ENCODE measurements at places on chromosomes 12 and 14.

DNA sequence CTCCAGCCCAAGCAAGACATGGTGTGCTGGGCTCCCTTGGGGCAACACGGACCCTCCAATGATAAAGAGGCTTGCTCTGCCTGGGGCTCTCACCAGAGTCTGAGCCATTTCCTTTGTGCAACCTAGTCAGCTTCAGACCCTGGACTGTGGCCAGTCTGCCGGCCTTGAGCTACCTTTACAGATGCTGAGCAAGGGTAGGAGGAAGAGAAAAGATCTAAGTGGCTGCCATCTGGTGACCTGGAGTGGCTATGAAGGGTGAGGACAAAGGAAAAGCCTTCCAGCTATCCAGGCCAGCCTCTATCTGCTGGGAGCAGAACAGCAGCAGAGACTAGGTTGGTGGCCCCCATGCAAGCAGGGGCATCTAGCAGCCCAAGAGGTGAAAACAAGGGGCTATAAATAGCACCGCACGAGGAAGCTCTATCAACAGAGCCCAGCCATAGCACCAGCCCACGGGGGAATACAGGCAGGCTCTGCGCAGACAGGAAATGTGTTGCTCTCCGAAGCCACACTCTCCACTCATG, 230.1 kb downstream of the FOXN3 start:
- no peak for DNase-seq

DNA sequence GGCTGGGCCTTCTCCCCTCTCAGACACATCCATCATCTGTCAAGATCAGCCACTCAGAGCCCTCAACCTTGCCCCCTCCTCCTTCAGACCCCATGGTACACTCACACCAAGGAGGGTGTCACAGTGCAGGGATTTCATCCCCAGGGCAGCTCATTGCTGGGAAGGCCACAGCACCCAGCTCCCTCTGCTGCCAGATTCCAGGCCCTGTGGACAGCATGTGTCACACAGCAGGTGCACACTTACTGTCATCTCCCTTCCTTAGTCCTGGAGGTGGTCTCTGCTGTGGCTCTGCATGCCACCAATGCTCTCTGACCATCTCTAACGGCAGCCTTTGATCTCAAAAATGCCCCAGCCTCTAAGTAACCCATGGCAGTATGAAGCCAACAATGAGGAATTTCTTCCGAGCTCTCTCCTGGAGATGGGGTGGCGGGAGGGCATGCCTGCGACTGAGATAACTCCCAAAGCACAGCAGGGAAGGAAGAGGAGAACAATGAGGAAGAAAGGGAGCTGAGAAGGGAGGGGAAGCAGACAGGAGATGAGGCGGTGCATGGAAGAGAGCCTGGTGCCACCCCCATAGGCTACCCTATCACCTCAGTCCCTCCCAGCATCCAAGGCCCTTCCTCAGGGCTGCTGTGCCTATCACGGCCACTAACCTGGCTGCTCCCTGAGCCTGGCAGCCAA, 101.0 kb downstream of the SINHCAF start:
- no peak for DNase-seq

DNA sequence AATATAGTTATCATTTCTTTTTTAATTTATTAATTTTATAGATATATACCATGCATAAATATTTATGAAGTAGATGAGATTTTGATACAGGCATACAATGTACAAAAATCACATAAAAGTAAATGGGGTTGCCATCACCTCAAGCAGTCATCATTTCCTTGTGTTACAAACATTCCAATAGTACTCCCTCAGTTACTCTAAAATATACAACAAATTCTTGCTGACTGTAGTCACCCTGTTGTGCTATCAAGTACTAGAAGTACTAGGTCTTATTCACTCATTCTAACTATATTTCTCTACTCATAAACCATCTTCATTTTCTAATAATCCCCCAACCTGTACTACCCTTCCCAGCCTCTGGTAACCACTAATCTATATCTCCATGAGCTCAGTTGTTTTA, 432.6 kb upstream of the SYT1 start:
- DNase-seq = no peak

DNA sequence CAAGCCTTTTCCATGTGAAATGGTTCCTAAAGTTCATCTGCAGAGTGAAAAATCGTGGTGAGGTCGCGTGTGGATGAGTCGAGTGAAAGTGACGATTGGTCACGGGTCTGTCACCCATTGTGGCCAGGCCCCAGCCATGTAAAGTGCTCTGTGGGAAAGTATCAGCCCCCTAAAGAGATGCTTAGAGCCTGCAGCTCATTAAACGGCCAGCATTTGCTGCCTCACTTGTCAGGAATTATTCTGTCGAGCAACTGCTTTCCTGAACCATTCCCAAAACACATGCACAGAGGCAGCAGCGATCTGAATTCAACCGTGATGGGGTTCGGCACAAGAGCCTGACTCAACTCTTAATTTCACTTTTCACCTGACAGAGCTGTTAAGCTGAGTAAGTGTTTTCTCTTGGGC, 16.0 kb downstream of the DBX2 start:
- DNase-seq = no peak

- no peak for DNase-seq
Measured at GRCh38 chr14:79596551-79596950, 614.8 kb downstream of the DIO2 start.

GRCh38 chr14:96268431-96269358, 12.7 kb downstream of the BDKRB1 start:
- DNase-seq = no peak

Measured in stimulated activated CD4-positive, alpha-beta T cell treated with anti-CD3 and anti-CD28 coated beads, TNF-alpha, amount 100 ng/mL, for 1 hour (primary cell).